ENCODE measurements at places on chromosomes 7 and 10.

DNA sequence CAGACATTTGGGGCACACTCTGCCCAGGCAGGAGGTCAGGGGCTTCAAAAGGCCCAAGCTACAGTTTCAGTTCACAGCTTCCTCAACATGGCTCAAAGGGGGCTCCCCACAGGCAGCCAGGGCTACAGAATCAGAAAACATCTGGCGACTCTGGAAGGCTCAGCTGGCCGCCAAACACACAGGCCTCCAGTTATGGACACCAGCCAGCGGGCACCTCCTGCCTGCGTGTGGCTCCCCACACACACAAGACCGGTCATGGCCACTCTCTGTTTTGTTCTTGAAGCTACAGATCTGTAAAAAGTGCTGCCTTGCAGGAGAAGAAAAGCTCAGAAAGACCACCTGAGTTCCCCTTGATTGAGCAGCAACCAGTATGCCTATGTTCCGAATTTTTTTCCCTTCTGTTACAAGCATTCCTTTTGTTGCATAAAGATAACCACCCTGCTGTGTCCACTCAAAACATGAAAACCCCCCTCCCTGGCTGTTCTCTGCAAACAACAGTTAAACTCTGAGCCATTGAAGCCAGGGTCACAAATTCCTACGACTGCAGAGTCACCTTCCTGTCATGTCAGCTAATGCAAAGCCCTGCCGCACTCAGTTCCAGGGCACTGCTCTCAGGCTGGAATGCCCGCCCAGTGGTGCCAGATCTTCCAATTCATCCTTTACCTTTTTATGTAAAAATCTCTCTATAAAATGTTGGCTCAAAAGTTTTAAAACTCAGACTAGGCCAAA is 33.6 kb downstream of the VSTM4 start:
- DNase-seq: no peak

DNA sequence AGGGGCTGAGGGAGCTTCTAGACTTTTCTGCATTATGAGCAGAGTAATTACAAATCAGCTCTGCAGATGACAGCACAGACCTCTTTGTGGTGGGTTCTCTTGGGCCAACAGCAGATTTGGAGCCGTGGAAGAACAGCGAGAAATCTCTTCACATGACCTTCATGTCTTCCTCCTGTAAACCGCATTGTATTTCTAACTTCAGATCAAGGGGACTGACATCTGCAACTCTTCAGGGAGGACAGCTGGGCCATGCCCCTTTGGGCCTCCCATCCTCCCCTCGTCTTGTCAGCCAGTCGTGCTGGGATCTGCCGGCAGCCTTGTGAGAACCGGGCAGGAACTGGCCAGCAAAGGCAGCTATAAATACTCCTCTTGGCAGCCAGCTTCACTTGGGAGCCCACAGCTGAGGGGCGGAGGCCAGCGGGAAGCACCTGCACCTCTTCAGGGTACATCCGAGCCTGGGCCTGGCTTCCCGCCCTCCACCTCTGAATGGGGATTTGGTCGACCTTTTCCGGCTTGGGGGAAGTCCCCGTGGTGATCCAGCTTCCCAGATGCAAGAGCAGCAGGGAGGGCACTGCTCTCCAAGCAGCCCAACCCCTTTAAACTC is 54.7 kb downstream of the STEAP1B start:
- DNase-seq: no peak

DNA sequence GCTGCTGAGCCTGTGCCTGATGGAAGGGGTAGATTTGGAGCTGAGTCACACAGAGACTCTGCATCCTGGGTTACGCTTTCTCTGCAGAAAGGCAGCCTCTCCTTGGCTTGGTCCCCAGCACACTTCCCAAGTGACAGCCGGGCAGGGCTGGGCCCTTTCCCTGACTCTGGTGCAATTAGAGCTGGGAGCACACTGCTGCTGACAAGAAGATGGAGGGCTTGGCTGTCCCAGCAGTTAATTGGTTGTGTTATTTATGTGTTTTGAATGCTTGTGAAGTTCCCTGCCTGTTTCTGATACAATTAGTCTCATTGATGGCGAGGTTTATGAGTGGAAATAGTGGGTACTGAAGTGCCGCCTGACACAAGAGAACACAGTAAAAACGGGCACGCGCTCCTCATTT is 123.6 kb downstream of the TCERG1L start:
- no peak for DNase-seq

DNA sequence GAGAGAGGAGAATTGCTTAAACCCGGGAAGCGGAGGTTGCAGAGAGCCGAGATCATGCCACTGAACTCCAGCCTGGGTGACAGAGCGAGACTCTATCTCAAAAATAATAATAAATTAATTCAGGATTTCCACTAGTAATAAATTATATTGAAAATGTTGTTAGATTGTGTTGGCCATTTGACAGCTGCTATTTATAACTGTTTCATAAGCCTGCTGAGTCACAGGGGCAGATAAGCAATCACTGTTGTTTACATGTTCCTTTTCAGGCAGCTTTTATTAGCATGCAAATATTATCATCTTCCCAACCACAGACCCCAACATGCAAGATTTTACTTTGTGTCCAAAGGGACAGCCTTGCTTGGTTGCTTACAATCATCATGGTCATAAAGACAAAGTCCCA is 49.5 kb upstream of the ZNF138 start:
- no peak for DNase-seq

DNA sequence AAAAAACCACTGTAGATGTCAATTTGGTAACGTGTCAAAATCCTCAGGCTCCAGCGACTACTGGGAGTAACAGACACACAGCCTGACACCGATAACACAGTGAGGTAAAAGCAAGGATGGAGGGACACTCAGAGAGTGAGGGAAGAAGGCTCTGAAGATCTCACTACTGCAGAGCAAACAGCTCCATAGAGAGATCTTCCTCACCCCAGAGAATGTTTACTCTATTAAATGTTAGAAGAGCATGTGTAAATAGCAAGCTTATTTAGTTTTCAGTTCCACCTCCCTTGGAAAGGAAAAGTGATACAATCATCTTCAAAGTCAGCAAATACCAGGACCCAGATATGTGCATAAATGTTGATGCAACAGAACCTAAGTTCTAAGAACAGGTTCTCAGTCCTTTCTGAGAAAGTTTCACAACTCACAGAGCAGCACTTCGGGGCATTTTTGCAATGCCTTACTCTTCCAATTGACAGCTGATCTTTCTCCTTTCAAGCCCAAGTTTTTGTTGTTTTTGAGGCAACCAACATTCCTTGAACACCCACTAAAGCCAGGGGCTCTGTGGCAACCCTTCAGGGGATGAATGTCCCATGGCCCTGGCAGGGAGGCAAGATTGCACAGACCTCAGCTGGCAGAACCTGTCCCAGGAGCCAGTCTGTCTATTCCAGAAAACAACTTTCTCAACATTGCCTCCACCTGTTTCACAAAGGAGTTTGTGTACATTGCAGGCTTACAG is 177.4 kb downstream of the SFMBT2 start:
- DNase-seq: no peak

DNA sequence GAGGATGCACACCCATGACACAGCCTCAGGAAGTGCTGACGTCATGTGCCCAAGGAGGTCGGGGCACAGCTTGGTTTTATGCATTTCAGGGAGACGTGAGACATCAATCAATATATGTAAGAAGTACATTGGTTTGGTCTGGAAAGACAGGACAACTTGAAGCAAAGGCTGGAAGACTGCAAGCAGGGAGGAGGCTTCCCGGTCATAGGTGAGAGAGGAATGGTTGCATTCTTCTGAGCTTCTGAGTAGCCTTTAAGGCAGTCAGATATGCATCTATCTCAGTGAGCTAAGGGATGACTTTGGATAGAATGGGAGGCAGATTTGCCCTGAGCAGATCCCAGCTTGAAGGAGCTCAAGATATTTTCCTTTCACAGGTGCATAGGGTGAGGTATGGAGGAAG is 349.5 kb downstream of the TYW1 start:
- DNase-seq: no peak

DNA sequence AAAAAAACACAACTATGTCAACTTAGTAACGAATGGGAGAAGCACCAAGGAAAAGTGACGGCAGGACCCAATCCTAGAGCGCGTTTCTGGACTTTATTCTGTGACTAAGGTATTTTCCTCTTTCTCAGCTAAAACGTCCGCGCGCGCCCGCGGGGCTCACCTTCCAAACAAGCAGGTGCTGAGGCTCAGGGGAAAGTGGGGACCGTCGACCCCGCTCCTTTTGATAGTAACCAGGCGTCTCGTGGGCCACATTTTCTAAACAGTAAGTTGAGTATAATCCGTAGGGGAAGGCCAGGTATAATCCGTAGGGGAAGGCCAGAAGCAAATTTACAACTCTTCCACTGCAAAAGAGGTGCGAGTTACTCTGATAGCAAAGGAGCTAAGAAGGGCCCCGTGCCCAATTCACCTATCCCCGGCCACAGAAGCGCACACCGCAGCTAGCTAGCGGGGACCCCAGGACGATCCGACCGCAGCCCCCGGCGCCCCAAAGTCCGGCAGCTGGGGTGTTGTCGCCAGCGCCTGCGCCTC is 743 bp downstream of the MKI67 start:
- DNase-seq: no peak

- no peak for DNase-seq
Observed at GRCh38 chr10:117424883-117425649, 49.8 kb upstream of the PDZD8 start.

DNA sequence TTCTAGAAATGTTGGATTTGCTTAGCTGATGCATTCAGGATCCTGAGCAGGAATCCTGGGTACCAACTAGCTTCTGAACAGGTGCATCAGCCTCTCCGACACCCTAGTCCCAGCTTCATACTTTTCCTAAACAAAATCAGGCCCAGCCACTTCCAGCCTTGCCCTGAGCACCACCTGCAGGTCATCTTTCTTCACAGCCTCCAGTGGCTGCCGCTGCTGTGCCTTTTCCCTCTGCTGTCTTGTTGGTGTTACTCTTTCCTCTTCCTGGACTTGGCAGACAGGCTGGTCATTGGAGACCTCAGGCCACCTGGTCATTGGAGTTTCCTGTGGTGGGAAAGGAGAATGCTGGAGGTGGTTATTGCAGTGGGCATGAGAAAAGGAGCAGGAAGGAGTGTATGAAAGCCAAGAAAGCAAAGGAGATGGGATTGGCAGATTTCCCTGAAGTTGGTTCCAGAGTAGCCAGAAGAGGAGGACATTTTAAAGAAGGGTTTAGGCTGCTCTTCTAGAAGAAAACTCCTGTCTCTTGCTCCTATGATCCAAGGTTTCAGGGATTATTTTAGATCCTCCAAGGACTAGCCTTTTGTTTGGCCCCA is 48.2 kb upstream of the NFKB2 start:
- DNase-seq: peak; percentile 62

DNA sequence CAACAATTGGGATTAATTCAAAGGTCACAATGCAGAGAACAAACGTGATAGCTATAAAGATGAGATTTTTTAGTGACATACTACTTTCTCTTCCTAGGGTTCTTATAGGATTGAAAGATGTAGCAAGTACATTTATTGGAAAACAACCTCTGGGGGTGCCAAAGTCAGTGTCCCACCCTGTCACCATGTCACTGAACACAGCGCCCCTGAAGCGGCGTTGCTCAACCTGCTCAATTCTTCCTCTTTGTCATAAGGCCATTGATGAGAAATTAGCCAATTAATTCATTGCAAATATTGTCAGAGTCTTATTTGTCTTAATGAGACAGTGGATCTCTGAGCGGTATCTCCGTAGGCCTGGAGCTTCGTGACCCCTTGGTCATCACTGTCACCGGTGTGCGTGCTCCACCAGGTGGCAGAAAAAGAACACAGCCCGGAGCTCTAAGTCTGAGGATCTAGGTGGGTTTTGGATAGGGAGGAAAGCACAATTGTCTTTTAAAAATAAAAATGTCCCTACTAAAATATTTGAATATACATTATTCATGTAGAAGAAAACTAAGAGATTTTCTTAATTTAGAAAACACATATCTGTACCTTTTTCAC is 362.6 kb downstream of the PAXIP1 start:
- peak; percentile 28 for DNase-seq

- no peak for DNase-seq
Observed at GRCh38 chr10:98655492-98655891, 208.8 kb upstream of the HPS1 start.

DNA sequence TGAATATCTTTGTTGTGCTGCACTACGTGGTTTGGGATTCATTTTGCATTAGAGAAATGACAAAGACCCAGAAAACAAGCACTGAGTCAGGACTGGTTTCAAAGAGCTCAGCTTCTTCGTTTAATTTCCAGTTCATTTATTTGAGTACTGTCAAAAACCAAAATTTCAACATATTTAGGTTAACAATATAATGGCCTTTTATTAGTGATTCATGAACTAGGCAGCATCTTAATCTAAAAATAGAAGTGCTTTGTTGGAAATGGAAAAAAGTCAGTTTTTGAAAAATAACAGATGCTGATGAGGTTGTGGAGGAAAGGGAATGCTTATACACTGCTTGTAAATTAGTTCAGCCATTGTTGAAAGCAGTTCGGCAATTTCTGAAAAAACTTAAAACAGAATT is 856.4 kb downstream of the LRMDA start:
- no peak for DNase-seq

GRCh38 chr7:93894966-93895640 is 4.5 kb upstream of the TFPI2 start:
- DNase-seq: no peak

GRCh38 chr10:16930540-16930939 is 113.3 kb upstream of the RSU1 start:
- no peak for DNase-seq

DNA sequence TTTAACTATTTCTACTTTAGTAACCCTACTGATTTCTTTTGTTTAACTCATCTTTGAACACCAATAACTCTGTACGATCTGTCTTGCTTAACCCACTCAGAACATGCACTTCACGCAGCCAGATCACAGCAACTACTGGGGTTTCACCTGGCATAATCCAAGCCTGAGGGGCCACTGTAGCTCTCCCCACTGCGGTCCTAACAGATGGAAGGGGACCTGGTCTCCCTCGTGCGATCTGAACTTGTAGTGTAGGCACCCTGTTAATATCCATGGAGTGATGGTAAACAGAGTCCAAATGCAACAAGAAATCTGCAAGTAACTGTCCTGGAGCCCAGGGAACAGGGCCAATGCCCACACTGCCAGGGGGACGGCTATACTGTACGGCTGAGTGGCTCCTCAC is 45.5 kb downstream of the INSIG1 start:
- no peak for DNase-seq

GRCh38 chr7:22722536-22723180 is 4.3 kb upstream of the IL6 start:
- no peak for DNase-seq

DNA sequence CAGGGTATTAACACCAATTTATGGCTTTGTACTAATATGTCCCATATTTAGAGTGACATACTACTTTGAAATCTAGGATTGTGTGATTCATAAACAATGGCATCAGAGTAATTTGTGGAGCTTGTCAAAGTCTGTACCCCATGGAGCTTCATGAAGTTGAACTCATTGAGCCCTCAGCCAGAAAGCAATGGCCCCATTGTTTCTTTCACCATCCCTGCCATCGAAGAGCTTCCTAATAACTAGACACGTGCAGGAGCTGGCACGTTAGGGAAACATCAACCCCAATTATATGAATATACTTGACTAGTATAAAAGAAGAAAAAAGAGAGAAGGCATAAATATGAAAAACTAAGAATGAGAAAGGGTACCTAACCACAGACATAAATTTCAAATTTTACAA is 206.6 kb downstream of the CXCL12 start:
- DNase-seq: no peak

GRCh38 chr10:7928536-7928935 is 110.2 kb downstream of the TAF3 start:
- DNase-seq: no peak

GRCh38 chr10:76017026-76017732 is 585.8 kb downstream of the LRMDA start:
- DNase-seq: no peak
